Effector memory CD4-positive, alpha-beta T cell (primary cell): ENCODE measurements at places on chromosomes 7 and 10.

GRCh38 chr10:71365366-71365765 lies 31.4 kb upstream of the CDH23 start:
- H3K27ac ChIP-seq, result no peak overlapping the region
- H3K36me3 ChIP-seq, result no peaks in the 10 kb centered on the region
- no peaks in the 10 kb centered on the region for H3K27me3 ChIP-seq
- H3K4me3 ChIP-seq, result no peak overlapping the region
- H3K4me1 ChIP-seq, result no peaks in the 10 kb centered on the region
- DNase-seq, result no peak

GRCh38 chr10:26460736-26461135 lies 22.6 kb downstream of the APBB1IP start:
- DNase-seq, result no peak
- H3K4me3 ChIP-seq, result no peak overlapping the region
- H3K36me3 ChIP-seq, result peaks cover 2% of the 10 kb centered on the region
- peaks cover 17% of the 10 kb centered on the region for H3K4me1 ChIP-seq
- no peaks in the 10 kb centered on the region for H3K27me3 ChIP-seq
- H3K27ac ChIP-seq, result no peak overlapping the region

GRCh38 chr7:51428217-51428887 lies 111.7 kb upstream of the COBL start:
- no peaks in the 10 kb centered on the region for H3K4me1 ChIP-seq
- H3K4me3 ChIP-seq, result no peak overlapping the region

DNA sequence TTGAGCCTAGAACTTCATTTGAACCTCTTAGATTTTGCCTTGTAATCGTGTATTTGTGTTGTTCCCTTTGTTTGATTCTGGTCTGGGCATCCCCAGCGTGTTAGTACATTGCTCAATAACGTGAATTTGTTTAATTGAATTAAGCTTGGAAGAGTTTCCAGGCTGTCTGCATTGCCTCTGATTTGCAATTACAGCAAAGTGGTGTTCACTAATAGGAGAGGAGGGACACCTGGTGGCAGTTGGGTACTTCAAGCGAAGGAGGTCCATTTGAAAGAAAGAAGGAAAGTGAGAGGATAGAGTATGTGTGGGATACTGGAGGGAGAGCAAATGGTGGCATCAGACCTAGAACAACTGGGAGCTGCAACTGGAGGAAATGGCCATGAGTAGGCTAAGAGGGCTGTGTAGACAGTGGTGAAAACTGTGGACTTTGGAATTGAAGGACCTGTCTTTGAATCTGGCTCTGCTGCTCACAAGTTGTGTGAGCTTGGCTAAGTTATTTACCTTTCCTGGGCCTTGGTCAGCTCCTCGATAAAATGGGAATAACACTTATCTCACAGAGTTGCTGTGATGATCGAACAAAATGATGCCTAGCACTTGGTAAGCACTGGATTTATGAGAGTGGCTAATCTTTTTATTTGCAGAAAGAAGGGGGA lies 15.1 kb downstream of the LSMEM1 start:
- H3K4me3 ChIP-seq, result no peak overlapping the region
- H3K4me1 ChIP-seq, result no peaks in the 10 kb centered on the region
- no peak overlapping the region for H3K27ac ChIP-seq
- no peaks in the 10 kb centered on the region for H3K27me3 ChIP-seq
- H3K36me3 ChIP-seq, result no peaks in the 10 kb centered on the region

- H3K4me3 ChIP-seq, result peak overlapping the region; percentile 63
- H3K27ac ChIP-seq, result peak overlapping the region; percentile 68
Measured at GRCh38 chr10:21534604-21535493, 817 bp downstream of the MLLT10 start.

GRCh38 chr7:152459724-152460251 lies 24.0 kb upstream of the KMT2C start:
- H3K4me3 ChIP-seq, result no peak overlapping the region
- H3K4me1 ChIP-seq, result no peaks in the 10 kb centered on the region
- H3K36me3 ChIP-seq, result no peaks in the 10 kb centered on the region
- DNase-seq, result no peak
- no peaks in the 10 kb centered on the region for H3K27me3 ChIP-seq

DNA sequence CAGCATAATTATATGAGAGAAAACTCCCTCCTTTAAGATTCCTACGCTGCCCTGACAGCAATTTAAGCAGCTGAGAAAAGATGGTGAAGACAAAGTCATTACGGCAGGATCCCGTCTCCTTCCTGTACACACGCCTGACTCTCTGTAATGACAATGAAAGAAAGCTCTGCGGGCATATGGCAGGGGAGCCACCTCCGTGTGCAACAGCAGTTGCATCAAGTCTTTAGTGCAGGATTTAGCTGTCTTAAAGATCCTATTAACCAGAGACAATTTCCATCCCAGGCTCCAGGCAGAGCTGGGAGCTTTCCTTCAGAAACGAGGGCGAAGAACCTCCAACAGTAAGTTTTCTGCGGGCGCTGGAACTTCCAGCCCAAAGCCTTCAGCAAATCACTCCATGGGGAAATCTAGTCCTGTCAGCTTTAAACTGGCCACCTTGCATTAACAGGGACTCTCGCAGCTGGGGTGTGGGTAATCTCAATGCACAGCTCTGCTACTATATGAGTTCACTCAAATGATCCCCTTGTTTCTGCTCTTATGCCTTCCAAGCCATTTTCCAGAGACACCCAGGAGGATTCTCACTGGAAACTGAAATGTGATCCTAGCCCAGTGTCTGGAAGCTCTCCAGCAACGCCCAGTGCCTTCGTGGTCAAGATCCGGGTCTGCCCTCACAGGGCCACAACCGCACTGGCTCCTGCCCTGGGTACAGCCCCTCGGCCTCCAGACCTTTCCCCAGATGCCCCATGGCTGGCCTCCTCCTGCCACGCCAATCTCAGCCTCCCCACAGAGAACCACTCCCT lies 74.9 kb downstream of the CTBP2 start:
- H3K4me1 ChIP-seq, result no peaks in the 10 kb centered on the region
- H3K27ac ChIP-seq, result no peak overlapping the region
- no peaks in the 10 kb centered on the region for H3K27me3 ChIP-seq
- no peak for DNase-seq
- H3K4me3 ChIP-seq, result no peak overlapping the region
- no peaks in the 10 kb centered on the region for H3K36me3 ChIP-seq

DNA sequence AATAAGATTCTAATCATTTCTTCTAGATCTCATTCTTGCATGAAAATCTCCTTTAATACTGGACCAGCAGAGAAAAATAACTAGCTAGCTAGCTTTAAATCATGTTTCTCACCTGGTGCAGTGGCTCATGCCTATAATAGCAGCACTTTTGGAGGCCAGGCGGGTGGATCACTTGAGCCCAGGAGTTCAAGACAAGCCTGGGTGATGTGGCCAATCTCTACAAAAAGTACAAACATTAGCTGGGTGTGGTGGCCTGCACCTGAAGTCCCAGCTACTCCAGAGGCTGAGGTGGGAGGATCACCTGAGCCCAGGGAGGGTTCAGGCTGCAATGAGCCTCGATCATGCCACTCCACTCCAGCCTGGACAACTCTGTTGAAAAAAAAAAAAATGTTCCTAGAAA lies 99.2 kb downstream of the BAMBI start:
- no peaks in the 10 kb centered on the region for H3K36me3 ChIP-seq
- H3K4me1 ChIP-seq, result no peaks in the 10 kb centered on the region
- no peaks in the 10 kb centered on the region for H3K27me3 ChIP-seq
- no peak overlapping the region for H3K27ac ChIP-seq
- no peak for DNase-seq
- H3K4me3 ChIP-seq, result no peak overlapping the region

DNA sequence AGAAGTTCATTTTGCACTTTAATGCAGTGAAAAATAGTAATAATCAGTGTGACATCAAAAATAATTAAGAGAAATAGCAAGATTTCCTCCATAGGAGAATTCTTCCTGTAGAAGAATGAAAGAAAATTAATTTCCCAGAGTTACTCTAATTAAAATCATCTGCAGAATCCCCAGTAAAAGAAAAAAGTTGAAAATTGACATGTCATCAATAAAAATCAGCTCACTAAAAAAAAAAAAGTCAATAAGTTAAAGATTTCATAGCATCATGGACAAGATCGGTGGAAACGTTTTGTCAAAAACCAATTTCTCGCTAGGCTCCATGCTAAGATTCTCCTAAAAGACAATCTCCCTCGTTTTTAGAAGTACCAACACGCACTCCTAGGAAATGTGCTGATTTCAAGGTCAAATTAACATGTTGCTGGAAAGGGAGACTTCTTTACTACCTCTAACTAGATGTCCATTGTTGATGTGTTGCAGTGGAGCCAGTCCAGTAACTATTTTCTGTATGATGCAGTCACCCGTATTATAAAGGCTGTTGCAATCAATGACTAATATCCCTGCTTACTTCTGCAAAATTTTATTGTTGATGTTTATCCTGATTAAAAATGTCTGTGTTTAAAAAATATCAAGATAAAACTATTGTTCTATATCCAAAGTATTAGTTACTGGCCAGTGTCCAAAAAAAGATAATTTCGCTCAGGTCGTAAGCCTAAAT lies 591.9 kb upstream of the MGMT start:
- no peak overlapping the region for H3K27ac ChIP-seq
- H3K36me3 ChIP-seq, result no peaks in the 10 kb centered on the region
- no peaks in the 10 kb centered on the region for H3K4me1 ChIP-seq

DNA sequence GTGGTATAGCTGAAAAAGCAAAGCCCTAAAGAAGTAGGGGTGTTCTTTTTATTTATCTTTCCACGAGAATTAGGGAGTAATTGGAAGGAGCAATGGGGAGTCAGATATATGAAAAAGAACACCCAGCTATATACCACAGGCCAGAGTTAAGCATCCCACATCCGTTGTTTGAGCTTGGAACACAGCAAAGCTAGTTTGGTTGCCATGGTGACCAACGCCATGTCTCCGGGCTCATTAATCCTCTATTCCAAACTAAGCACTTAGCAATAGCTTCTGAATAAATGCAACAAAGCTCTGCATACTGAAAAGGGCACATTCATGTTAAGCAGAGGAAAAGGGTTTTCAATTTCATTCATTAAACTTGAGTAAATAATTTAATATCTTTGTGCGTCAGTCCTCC lies 23.5 kb downstream of the ASB4 start:
- DNase-seq, result no peak
- no peaks in the 10 kb centered on the region for H3K36me3 ChIP-seq
- no peak overlapping the region for H3K4me3 ChIP-seq
- H3K27ac ChIP-seq, result no peak overlapping the region

DNA sequence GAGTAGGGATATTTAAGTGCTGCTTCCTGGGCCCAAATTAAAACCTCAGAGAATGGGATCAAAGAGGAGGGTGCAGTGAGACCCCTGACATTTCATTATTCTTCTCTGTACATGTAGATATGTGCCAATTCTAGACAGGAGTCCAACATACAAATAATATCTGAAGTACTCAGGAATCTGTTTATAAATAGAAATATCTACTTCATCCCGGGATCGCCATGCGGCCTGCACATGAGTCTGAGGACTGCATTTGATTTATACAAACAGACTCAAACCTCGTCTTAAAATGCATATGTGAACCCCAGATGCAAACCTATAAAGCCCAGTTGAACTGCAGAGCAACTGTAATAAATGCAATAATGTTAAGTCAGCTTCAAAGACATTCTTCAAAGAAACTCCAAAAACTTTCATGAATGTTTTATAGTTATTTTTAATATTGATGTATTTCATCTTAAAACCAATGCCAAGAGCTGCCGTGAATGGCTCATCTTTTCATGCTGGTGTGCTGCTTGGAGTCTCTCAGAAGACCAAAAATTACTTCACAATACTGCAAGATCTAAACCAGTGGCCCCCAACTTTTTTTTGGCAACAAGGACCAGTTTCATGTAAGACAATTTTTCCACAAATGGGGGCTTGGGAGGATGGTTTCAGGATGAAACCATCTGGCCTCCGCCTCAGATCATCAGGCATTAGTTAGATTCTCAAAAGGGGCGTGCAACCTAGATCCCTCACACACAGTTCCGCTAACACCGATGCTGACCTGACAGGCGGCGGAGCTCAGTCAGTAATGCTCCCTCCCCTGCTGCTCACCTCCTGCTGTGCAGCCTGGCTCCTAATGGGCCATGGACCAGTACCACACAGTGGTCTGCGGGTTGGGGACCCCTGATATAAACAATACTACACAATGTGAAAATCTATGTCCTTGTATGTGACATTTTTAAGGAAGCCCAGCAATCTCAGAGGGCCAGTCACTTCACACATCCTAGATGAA lies 166.9 kb downstream of the PARD3 start:
- no peak overlapping the region for H3K4me3 ChIP-seq
- H3K27me3 ChIP-seq, result no peaks in the 10 kb centered on the region
- no peak for DNase-seq
- H3K4me1 ChIP-seq, result no peaks in the 10 kb centered on the region
- no peaks in the 10 kb centered on the region for H3K36me3 ChIP-seq
